ENCODE measurements at places on chromosomes 13 and 19. TPM values are rescaled to one million over a fixed set of nuclear protein-coding genes. Genes with fewer than 3 reads are reported as not detected.

NLRP4 gene
- not detected for total RNA-seq

CGB7 gene
- 0.53 TPM for total RNA-seq

OR7D2 gene
- total RNA-seq: 0.10 TPM

CPB2 gene
- total RNA-seq: not detected

LIM2 gene
- total RNA-seq: not detected

C13orf42 gene
- total RNA-seq: not detected

DACT3 gene
- 0.20 TPM for total RNA-seq

ZNF729 gene
- not detected for total RNA-seq

LINGO3 gene
- not detected for total RNA-seq

FUT3 gene
- not detected for total RNA-seq

ATP4A gene
- not detected for total RNA-seq

ZNF700 gene
- 2.3 TPM for total RNA-seq

Measured in mammary microvascular endothelial cell (primary cell).